Osteoblast (primary cell): ENCODE measurements at places on chromosomes 3 and 15. TPM values are rescaled to one million over a fixed set of nuclear protein-coding genes. Genes with fewer than 3 reads are reported as not detected.

- no peak for DNase-seq
Measured at GRCh38 chr3:33829720-33830119, 31.3 kb downstream of the PDCD6IP start.

DNA sequence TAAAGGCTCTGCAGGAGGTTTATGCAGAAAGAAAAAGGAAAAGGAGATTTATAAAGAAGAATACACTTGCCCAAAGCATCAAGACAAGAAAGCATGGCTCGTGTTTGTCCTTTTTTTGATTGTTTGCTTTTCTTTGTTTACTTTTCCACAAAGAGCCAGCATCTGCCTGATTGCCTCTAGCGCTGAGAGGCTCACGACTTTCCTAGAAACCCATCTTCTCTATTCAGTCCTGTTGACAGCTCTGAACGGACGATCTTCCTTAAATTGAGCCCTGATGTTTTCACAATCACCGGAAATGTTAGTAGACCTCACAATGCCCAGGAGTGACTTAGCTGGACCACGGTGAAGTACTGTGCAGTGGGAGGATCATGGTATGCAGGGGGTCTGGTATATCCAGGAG lies 12.4 kb downstream of the GP5 start:
- no peak for DNase-seq

- DNase-seq = no peak
Measured at GRCh38 chr15:85164841-85165466, 183.3 kb downstream of the PDE8A start.

DNA sequence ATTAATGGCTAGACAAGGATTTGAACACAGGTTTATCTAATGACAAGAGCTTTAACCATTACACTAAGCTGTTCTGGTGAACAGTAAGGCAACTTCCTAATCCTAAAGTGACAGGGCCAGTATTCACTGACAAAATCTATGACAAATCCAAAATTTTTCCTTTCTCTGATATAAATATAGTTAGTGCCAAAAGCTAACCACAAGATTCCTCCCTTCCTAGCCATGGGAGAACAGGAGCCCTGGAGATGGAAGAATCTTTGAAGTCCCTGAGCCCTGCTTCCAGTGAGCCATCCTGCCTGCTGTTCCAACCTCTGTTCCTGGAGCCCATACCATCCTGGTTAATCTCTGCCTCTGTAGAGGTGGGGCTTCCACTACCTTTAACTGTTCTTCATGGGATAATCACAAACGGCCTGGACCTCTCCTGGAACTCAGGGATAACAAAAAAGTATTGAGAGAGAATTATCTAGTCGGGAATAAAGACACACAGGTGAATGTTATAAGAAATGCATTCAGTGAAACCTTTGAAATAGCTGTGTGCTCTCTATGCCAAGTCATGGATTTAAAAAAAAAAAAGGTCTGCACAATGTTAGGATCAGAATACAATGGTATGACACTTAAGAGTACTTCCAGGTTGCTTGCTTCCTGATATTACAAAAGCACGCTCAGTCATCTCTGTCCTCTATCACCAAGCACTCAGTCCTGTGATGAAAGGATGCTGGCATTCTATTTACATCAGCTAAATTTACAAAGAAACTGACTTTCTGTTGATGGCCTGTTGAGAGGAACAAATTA lies 235.8 kb downstream of the SUCLG2 start:
- no peak for DNase-seq

GRCh38 chr3:152447511-152447910 lies 178.8 kb downstream of the MBNL1 start:
- no peak for DNase-seq

- no peak for DNase-seq
Measured at GRCh38 chr15:41019174-41019573, 65.9 kb downstream of the CHAC1 start.

- DNase-seq = peak; percentile 81
Measured at GRCh38 chr15:90039996-90040395, 38.9 kb downstream of the ZNF710 start.

GRCh38 chr3:113890256-113890900 lies 51.8 kb downstream of the GRAMD1C start:
- peak; percentile 6 for DNase-seq

GRCh38 chr3:154430014-154430413 lies at the start of gene GPR149:
TSS of gene GPR149 (minus strand) at chr3:154430190. CDS start at chr3:154429615, 575 bp downstream.
- peak; percentile 38 for DNase-seq

DNA sequence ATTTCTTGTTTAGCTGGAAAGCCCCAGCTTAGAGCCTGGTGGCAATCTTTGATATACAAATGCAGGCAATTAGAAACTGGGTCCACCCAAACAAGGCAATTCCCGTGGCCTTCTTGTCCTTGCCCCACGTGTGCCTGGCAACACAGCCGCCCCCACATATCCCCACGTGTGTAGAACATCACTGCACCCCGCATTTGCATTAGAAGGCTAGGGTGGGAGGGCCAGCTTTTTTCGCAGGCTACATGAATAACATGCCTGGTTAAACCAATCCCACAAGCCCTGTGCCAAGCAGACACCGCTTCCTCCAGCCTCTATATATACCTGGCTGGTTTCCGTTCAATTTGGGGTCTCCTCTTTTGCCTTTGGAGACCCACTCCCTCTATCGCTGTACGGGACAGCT lies 250.2 kb downstream of the ZNF385D start:
- DNase-seq = no peak

DNA sequence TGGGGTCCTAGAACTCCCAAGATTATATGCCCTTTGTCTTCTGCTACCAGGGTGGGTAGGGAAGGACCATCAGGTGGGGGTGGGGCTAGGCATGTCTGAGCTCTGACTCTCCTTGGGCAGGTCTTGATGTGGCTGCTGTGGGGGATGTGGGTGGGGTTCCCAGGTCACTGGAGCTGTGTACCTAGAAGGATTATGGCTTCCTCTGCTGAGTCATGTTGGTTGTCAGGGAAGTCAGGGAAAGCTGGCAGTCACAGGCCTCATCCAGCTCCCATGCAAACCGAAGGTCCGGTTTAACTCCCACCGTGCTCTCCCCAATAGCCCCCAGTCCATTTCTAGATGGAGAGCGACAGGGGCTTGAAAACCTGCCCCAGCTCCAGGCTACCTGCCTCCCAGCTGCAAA lies 35.2 kb downstream of the EID1 start:
- DNase-seq = no peak

DNA sequence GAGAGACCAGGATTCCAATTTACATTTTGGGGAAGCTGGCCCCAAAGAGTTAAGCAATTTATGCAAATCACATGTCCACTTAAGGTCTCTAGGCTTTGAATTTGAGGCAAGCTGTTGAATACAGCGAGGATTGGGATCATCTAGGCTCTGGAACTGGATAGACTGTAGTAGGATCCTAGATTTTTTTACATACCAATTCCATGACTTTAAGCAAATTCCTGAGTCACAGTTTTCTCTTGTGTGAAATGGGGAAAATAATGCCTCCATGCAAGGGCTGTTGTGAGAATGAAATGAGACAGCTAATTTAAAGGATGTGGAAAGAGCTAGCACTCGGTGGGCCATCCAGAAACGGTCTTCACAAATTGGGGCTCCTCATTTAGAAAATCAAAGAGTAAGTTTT lies 103.4 kb downstream of the MINAR1 start:
- peak; percentile 39 for DNase-seq

- DNase-seq = no peak
Measured at GRCh38 chr3:193559100-193559499, 4.4 kb upstream of the ATP13A4 start.

DNA sequence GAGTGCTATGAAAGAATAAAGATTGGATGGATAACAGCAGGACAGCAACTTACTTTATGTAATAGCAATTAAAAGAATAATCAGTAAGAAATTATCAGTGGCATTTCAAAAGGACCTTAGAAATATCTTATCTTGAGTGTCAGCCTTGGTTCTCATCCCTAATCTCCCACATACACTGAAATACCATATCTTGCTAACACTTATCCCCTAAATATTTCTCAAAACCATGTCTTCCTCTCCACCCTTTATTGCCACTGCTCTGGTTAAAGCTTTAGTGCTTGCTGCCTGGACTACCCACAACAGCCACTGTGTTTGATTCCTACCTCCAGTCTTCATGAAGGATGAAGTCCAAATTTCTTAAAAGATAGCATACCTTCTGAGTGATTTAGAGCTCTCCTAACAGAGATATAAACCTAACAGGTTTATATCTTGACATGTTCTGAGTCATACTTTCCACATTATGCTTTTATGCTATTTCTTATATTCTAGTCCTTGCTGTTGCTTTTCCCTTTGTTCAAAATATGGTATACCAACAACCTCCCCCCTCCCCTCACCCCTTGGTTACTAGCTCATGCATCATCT lies 202.8 kb downstream of the RSRC1 start:
- no peak for DNase-seq

DNA sequence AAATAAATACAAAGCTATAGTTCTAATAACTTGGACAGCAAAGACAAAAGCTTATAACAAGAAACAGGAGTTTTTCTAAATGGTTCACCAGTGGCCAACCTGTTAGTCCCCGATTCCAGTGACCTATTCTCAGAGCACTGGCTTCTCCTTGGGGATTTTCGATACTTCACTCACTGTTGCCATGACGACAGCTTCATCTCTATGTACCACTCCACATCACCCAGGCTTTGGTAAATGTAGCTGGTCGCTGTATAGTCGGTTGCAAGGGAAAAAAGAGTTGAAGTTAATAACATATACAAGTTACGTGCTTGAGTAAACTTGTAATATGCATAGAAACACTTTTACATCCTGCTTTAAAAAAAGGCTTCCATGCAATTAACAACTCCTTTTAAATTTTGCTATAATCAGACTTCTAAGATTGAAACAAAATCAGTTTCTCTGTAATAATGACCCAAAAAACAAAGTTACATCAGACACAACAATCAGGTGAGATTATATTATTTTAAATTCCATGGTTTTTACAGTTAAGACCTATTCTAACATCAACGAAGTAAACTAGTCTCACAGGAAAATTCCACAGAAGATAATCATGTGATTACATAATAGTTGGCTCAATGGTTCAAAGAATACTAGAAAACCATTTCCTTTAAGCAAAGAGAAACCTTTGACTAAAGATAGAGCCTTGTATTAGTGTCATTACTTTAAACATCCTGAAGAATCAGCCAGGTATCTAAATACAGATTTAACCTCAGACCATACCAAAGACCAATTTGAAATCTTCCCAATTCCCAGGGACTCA lies 2.9 kb downstream of the CCNL1 start:
- no peak for DNase-seq

DNA sequence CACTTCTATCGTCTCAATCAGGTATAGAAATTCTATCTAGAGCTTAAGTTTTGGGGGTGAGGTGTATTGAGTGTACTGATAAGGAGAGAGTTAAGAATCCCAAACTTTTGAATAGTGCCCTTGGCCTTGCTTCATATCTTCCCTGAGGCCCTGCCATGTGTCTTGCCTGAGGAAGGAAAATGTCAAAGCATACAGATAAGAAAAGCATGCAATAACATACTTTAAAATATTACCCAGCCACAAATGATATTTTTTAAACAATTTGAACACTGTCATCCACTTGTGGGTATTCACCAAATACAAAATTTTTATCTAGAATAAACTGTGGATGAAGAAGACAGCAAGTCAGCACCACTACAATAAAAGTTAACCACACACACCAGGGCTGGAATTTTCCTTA lies 631.0 kb upstream of the ALCAM start:
- DNase-seq = no peak

GRCh38 chr3:108599677-108600409 lies 10.3 kb downstream of the DZIP3 start:
- DNase-seq = peak; percentile 58

DNA sequence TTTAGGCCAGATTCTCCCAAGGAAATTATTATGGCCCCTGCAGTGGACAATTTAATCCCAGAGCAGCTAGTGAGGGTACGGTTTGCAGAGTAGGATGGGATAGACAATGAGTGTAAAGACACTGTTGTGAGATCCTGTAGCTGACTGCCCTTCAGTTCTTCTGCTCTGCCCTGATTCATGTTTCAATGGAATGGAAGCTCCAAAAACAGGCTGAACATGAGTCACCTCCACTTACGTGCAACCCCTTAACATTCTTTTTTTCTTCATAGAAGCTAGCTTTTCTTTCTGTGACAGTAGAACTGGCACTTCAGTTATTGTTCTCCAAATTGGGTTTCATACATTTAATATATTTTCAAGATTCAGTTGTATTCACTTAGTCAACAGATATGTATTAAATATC lies 32.1 kb downstream of the CLDN18 start:
- no peak for DNase-seq

DNA sequence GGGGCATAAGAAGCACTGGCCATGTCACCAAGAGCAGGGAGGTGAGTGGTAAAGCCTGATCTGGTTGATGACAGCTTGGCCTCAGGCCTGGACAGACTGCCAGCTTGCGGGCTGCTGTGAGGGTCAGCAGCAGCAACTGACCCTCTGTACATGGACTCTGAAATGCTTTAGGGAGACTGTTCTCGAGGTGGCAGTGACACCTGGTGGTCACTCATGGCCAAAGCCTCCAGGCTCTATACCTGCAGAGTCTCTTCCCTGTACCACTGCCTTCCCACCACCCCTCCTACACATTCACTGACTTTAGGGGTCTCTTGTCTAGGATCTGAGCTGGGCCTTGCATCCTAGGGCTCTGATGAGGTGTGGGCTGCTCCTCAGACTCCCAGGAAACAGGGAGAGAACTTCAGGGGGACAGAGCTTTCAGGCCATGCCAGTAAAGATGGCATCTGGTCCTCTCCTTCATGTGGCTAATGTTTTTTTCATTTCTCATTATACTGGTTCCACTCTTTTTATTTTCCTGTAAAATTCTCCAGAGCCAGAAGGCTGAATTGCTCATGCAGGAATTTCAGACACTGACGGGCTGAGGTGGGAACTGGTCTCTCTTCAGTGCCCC lies 17.2 kb upstream of the TIMP4 start:
- peak; percentile 74 for DNase-seq

DNA sequence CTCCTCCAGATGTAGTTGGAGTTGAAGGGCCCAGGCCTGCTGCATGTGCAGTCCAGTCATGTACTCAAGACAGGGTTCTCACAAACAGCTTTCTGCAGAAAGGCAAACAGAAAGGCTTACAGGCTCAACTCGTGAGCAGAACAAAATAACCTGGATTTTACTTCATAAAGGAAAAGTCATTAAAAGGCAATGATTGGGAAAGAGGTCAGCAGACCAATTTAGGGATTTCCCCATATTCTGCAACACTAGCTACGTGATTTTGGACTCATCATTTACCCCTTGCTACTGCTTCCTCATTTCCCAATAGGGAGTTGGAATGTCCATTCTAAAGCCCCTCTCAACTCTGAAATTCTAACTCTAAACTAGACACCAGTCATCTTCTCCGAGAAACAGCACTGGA lies 18.1 kb downstream of the METTL6 start:
- no peak for DNase-seq

GRCh38 chr3:49882166-49882565 lies 12.5 kb upstream of the CAMKV start:
- DNase-seq = no peak

- DNase-seq = no peak
Measured at GRCh38 chr3:121630355-121630754, 30.3 kb downstream of the HCLS1 start.

Gene PARP15
- total RNA-seq = 3.2 and 3.6 TPM in 2 replicates

Gene RBP2
- total RNA-seq = not detected in 2 replicates

Gene PGBD4
- total RNA-seq = 1.8 and 2.1 TPM in 2 replicates

Gene IMPG2
- 0.29 and 0.36 TPM in 2 replicates for total RNA-seq

Gene CDCP1
- total RNA-seq = 4.4 and 7.6 TPM in 2 replicates

Gene VGLL4
- 58.0 and 68.8 TPM in 2 replicates for total RNA-seq

Gene LAMB2
- total RNA-seq = 355 and 450 TPM in 2 replicates

Gene CD86
- 0.29 TPM in 1 of 2 replicates, not detected in the other for total RNA-seq

Gene CILP
- total RNA-seq = under 0.01 TPM in 2 replicates

Gene RHOV
- total RNA-seq = 0.36 TPM in 1 of 2 replicates, not detected in the other

Gene GASK1A
- 0.72 and 0.88 TPM in 2 replicates for total RNA-seq

Gene PLS1
- 0.88 and 1.1 TPM in 2 replicates for total RNA-seq

Gene AGTR1
- 10.5 and 13.3 TPM in 2 replicates for total RNA-seq

Gene RFC4
- 16.5 and 18.1 TPM in 2 replicates for total RNA-seq
